ENCODE measurements at places on chromosomes 7 and 10.

GRCh38 chr10:6114805-6115341 is 26.0 kb downstream of the RBM17 start:
- no peak for DNase-seq

GRCh38 chr10:14621037-14621436 is 153.7 kb downstream of the FAM107B start:
- DNase-seq: no peak

- DNase-seq: no peak
Observed at GRCh38 chr7:132171130-132171576, 405.1 kb downstream of the PLXNA4 start.

DNA sequence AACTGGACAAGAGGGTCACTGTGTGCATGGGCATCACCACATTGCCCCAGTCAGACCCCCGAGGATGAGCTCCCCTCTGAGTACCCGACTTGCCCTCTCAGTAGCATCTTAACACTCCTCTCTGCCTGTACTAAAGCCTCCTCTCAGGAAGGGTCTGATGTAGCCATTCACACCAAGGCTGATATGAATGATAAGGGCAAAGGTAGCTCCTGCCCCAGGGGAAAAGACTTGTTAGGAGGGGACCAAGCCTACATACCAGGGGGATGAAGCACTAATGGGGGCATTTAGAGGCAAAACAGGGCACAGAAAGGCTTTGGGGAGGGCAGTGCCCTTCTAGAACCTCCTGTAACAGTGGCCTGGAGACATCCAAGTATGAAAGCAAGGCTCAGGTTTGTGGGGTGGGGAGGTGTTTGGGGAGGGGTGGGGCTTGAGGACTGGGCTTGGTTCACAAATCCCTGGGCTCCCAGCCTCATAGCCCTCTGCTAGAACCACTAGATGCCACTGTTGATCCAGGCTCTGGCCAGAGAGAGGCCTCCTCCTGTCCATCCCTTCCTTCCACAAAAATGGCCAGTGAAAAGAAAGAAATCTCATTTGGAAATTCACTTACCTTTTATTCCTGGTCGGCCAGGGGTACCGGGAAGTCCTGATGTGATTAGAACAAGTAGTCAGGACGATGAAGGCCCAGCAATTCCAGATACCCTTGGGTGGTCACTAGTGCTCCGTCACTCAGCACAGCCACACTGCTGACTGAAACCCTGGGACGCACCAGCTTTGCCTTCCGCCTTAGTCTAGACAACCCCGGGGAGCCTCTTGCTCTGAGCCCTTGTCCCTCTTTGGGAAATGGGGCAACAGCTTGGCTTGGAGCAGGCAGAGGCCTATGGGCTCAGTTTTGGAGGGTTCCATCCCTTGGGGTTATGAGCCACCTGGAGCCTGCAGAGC is 40.3 kb downstream of the COL17A1 start:
- DNase-seq: no peak

GRCh38 chr7:40299097-40299496 is 164.3 kb downstream of the SUGCT start:
- no peak for DNase-seq

GRCh38 chr10:3578159-3578558 is 206.8 kb downstream of the KLF6 start:
- no peak for DNase-seq

Data from stimulated activated CD8-positive, alpha-beta memory T cell treated with anti-CD3 and anti-CD28 coated beads, Interleukin-15, amount 100 ng/mL, for 1 hour (primary cell).